CD4-positive, alpha-beta memory T cell (primary cell): ENCODE measurements at places on chromosomes 5 and 9. TPM values are rescaled to one million over a fixed set of nuclear protein-coding genes. Genes with fewer than 3 reads are reported as not detected.

- H3K27me3 ChIP-seq, result no peaks in the 10 kb centered on the region
- no peaks in the 10 kb centered on the region for H3K36me3 ChIP-seq
- DNase-seq, result no peak
- H3K4me1 ChIP-seq, result no peaks in the 10 kb centered on the region
- no peak overlapping the region for H3K4me3 ChIP-seq
- no peak overlapping the region for H3K27ac ChIP-seq
Measured at GRCh38 chr9:15782106-15782505, 229.3 kb downstream of the CCDC171 start.

DNA sequence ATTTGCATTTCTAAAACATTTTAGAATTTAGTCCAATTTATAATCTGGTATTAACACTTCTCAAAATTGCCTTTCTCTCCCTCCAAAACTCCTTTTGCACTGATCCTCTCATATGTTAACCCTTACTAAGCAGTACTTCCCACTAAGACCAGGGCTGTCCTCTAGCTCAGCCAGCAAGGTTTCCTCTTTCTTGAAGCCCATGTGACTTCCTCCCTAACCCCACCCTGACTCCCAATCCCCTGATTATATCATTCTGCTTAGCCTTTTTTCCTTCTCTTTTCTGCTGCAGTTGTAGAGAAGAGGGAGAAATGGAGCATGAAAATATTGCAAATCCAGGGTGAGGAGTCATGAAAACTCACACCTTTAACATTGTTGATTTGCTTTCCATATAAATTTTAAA, 241.7 kb downstream of the MCTP1 start:
- H3K4me1 ChIP-seq, result no peaks in the 10 kb centered on the region
- no peaks in the 10 kb centered on the region for H3K27me3 ChIP-seq
- no peak overlapping the region for H3K4me3 ChIP-seq
- H3K36me3 ChIP-seq, result no peaks in the 10 kb centered on the region
- DNase-seq, result no peak

Gene IGFBPL1
- not detected for total RNA-seq

Gene BTNL8
- total RNA-seq, result not detected

DNA sequence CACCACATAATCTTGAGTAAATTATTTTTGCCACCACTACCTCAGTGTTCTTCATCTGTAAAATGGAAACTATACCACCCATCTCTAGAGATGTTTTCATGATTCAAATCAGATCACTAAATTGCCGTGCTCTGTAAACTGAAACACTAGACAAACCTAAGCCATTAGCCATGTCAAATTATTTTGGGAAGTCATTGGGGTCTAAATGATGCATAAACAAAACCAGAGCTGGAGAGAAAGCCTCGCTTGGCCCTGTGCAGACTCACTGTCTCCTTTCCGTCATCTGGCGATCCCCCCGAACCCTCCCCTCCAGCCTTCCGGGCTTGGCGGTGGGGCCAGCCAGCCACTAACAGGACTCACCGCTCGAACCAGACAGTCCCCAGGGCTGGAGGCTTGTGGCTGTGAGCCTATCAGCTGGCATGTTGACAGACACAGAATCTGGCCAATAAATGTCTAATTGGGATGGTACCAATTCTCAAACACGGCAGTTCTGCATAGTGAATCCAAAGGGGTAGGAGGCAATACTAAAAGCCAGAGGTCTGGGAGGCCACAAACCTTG, 256.5 kb downstream of the SEC61B start:
- DNase-seq, result no peak
- no peaks in the 10 kb centered on the region for H3K27me3 ChIP-seq
- H3K4me1 ChIP-seq, result no peaks in the 10 kb centered on the region
- H3K36me3 ChIP-seq, result no peaks in the 10 kb centered on the region
- no peak overlapping the region for H3K4me3 ChIP-seq
- H3K27ac ChIP-seq, result no peak overlapping the region

GRCh38 chr5:156411-157072, 34.8 kb upstream of the LRRC14B start:
- no peaks in the 10 kb centered on the region for H3K27me3 ChIP-seq
- no peak overlapping the region for H3K27ac ChIP-seq
- no peak overlapping the region for H3K4me3 ChIP-seq
- DNase-seq, result no peak
- no peaks in the 10 kb centered on the region for H3K4me1 ChIP-seq

- H3K4me3 ChIP-seq, result no peak overlapping the region
- DNase-seq, result no peak
- H3K27me3 ChIP-seq, result no peaks in the 10 kb centered on the region
- peaks cover 5% of the 10 kb centered on the region for H3K4me1 ChIP-seq
- H3K36me3 ChIP-seq, result no peaks in the 10 kb centered on the region
- H3K27ac ChIP-seq, result no peak overlapping the region
Measured at GRCh38 chr9:123299558-123300126, 31.3 kb upstream of the STRBP start.

- H3K4me3 ChIP-seq, result no peak overlapping the region
- no peaks in the 10 kb centered on the region for H3K27me3 ChIP-seq
- no peak overlapping the region for H3K27ac ChIP-seq
- no peak for DNase-seq
- H3K4me1 ChIP-seq, result no peaks in the 10 kb centered on the region
Measured at GRCh38 chr5:9686216-9686615, 56.1 kb upstream of the TAS2R1 start.

- H3K4me3 ChIP-seq, result no peak overlapping the region
- no peaks in the 10 kb centered on the region for H3K27me3 ChIP-seq
- no peaks in the 10 kb centered on the region for H3K36me3 ChIP-seq
- no peak overlapping the region for H3K27ac ChIP-seq
- DNase-seq, result no peak
- H3K4me1 ChIP-seq, result no peaks in the 10 kb centered on the region
Measured at GRCh38 chr5:133890776-133891280, 77.6 kb downstream of the C5orf15 start.

DNA sequence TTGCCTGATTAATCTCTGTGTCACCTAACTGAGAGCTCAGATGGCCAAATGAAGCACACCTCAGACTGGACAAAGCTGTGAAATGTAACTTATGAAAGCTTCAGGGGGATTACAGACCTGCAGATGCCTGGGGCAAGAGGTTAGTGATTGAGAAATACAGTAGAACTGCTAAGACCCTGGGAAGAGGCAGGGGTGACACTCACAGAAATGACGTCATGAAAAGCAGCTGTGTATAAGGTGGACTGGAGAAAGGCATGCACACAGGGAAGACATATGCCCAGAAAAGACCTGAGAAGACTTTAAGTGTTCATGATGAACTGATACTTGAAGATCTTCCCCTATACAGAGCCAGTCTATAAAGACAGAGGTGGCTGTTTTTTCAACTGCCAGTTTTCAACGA, 49.3 kb upstream of the SPTLC1 start:
- no peaks in the 10 kb centered on the region for H3K36me3 ChIP-seq
- H3K4me1 ChIP-seq, result no peaks in the 10 kb centered on the region
- H3K27me3 ChIP-seq, result no peaks in the 10 kb centered on the region
- no peak overlapping the region for H3K27ac ChIP-seq
- H3K4me3 ChIP-seq, result no peak overlapping the region
- no peak for DNase-seq

- no peak overlapping the region for H3K4me3 ChIP-seq
- no peaks in the 10 kb centered on the region for H3K36me3 ChIP-seq
- DNase-seq, result no peak
- no peaks in the 10 kb centered on the region for H3K4me1 ChIP-seq
- H3K27ac ChIP-seq, result no peak overlapping the region
Measured at GRCh38 chr5:78476795-78477194, 116.4 kb downstream of the SCAMP1 start.

- H3K36me3 ChIP-seq, result no peaks in the 10 kb centered on the region
- peaks cover 12% of the 10 kb centered on the region for H3K27me3 ChIP-seq
- no peak for DNase-seq
- no peak overlapping the region for H3K27ac ChIP-seq
Measured at GRCh38 chr9:121494192-121494591, 5.5 kb downstream of the GGTA1 start.

Gene KCNMB1
- not detected for total RNA-seq

DNA sequence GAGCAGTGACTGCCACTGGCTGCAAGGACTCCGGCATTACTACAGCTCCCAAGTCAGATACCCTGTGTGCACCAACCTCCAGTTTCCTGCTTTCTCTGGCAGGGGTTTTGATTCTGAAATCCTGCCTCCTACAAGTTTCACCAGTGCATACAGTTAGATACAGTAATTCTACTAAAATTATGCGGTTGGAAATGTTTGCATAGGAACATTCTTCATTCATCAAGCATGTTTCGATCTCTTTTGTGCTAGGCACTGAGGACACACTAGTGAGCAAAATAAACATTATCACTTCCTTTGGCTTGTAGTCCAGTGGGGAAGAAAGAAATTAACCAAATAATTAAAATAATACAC, 152.2 kb downstream of the TMEM167A start:
- no peak overlapping the region for H3K27ac ChIP-seq
- no peaks in the 10 kb centered on the region for H3K27me3 ChIP-seq
- DNase-seq, result no peak
- no peaks in the 10 kb centered on the region for H3K36me3 ChIP-seq
- no peak overlapping the region for H3K4me3 ChIP-seq
